ENCODE measurements at places on chromosomes 13 and 19.

GRCh38 chr13:39322836-39323585 lies 280.0 kb downstream of the LHFPL6 start:
- DNase-seq, result no peak

- DNase-seq, result no peak
These were observed 33.4 kb downstream of the ZNF331 start for GRCh38 chr19:53571339-53571738.

DNA sequence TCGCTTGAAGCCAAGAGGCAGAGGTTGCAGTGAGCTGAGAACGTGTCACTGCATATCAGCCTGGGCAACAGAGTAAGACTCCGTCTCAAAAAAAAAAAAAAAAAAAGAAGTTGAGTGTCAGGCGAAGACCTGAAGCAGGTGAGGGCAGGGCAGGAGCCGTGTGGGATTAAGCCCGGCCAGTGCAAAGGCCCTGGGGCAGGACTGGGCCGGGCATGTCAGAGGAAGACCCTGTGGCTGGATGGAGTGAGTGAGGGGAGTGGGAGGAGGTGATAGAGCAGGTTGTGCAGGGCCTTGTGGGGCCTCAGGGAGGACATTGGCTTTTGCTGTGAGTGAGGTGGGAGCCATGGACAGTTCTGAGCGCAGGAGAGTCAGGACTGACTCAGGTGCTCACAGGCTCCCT lies 47.9 kb downstream of the TMED1 start:
- no peak for DNase-seq

DNA sequence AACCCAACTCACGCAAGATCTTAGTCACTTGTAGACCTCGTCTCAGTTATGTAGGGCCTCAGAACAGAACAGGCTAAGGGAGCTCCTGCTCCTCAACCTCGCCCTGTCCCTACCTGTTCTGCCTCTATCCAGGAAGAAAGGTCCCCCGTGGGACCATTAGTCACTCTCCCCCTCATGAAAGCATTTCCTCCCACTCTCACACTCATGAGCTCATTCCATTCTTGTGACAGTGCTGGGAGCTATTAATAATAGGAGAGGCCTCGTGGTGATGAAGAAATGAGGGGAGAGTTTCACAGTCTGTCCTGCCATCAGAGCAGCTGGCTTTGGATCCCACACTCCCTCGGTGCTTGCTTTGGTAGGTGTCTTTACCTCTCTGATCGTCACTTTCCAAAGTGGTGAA lies 10.2 kb downstream of the PPP2R1A start:
- no peak for DNase-seq

DNA sequence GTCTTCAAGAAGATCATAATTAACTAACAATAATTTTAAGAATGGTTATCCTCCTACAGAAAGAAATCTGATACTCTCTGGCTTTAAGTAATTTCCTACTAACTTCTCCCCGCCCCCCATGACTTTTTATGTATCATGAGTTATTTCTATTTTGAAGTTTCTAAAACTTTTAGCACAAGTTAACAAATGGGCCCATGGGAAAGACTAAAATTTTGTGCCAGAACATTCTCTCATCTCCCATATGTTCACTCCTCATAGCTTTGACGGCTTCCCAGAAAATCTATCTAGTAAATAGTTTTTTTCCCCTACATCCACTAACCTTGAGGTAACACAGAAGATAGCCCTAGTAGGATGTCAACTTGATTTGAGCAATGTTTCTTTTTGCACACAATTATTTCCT lies 148.3 kb downstream of the POSTN start:
- DNase-seq, result no peak

DNA sequence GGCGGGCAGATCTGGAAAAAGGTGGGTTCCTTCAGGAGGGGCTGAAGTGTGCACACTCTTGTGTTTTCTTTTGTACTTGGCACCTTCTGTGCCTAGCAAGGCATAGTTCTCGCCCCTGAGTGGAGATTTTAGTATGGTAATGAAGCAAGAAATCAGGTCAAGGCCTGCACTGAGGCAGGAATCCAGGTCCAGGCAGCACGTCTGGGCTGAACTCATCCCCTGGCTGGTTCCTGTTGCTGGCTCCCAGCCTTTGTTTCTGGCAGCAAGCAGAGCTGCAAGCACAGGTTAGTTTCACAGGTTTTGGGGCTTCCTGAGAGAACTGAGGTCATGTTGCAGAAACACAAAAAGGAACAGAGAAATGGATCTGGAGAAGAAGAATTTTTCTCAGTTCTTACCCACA lies 21.2 kb downstream of the SIGLEC7 start:
- DNase-seq, result no peak

DNA sequence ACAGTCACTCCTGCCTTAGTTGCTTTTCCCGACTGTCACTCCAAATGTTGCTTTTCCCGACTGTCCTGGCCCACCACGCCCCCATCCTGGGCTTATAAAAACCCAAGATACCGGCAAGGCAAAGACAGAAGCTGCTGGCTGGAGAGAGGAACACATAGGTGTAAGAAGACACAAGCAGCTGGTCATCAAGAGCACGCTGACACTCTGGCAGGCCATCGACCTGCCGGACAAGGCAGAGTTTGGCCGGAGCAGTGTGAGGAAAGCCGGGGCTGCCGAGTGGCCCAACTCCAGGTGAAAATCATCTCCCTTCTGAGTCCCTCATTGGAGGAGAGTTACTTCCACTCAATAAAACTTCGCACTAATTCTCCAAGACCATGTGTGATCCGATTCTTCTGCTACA lies 349.5 kb downstream of the SLITRK1 start:
- DNase-seq, result no peak

- DNase-seq, result no peak
These were observed 119.7 kb upstream of the SPATA13 start for GRCh38 chr13:24040835-24041234.

DNA sequence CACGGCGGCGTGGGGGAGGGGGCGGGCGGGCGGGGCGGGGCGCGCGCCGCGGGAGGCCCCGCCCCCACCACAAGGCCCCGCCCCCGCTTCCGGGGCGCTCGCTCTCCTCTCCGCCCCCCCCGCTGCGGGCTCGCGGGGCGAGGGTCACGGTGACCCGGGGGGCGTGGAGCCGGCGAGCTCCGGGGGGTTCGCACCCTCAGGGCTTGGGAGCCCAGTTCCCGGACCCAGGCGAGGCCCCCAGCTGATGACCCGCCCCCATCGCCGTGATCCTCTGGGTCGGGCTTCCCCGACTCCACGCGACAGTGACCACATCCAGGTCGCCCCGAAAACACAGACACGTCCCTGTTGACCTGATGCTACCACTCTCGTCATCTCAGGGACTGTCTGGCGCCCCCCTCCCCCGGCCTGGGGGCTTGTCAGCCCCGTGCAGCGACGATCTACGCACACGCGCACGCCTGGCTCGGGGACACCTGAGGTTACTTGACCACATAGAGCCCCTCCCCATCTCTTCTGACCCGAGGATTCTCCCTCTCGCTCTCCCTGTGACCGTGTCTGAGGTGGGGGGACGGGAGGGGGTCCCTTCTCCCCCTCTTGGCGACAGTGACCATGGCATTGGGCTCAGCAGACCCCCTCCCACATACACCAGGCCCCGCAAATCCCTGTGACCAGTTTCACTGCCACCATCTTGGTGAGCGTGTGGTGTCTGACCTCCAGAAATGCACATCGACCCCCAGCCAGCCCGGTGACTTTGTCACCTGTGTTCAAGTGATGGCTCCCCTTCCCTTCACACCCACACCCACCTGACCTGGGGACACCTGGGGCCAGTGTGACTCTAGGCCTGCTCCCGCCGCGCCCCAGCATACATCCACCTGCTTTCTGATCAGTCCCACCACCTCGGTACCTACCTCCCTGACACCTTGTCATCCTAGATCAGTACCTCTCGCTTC lies 670 bp downstream of the MAP2K7 start:
- peak; percentile 36 for DNase-seq

DNA sequence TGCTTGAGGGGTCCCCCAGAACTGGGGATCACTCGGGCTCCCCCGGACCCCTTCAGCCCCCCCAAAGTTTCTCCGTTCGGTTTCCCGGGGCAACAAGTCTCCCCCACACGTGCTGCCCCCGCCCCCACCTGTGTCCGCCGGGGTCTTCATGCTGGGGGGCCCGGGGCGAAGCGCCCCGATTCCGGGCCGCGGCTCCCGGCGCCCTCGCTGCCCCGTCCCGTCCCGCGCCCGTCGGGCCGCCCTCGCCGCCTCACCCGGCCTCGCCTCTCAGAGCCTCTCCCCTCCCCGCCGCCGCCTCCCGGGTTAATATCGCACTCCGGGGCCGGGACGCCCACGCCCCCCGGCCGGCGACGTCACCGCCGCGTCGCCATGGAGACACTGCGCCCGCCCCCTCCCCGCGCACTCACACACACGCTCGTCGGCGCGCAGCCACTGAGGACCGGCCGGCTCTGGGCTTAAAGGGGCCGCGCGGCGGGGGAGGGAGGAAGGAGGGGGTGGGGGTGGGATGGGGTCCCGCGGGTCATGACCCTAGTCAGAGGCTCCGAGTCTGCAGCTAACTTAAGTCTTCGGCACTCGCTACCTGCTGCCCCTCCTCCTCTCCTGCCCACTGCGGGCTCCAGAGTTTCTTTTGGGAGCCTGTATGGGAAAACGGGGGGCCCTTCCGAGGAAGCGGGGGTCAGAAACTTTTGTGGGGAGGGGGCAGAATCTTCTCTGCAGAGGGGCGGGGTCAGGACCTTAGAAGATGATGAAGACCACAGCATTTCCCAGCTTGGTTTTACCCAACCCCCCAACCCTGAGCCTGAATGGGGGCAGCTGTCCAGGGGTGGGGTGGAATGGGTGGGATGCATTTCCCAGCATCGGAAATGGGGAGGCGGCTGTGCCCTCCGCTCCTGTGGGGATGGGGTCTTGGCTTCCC lies at the start of gene ERF:
Gene ERF, minus strand, starts transcription at position 279 of the 916 bp plus-strand sequence. Its CDS starts 129 bp downstream, at position 150.
- peak; percentile 99 for DNase-seq

DNA sequence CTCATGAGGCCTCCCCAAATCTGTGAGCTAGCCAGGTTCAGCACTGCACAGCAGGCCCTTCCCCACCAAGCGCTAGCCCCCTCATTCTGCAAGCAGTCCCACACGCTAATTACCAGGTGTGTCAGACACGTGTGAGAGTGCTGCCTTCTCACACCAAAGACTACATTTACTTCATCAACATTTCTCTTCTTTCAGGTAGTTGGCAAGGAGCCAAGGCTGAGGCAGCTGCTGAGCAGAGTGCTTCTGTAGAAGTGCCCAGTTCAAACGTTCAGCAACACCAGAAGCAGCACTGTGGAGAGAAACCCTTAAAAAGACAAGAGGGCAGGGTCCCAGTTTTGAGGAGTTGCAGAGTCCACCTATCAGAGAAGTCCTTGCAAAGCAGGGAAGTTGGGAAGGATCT lies 6.4 kb downstream of the ZNF773 start:
- no peak for DNase-seq

GRCh38 chr19:43596842-43597461 lies 557 bp downstream of the ZNF576 start:
- DNase-seq, result no peak

GRCh38 chr13:46615888-46616531 lies 63.0 kb downstream of the LRCH1 start:
- DNase-seq, result no peak

GRCh38 chr13:86922936-86923335 lies 748.2 kb upstream of the SLITRK5 start:
- DNase-seq, result no peak

GRCh38 chr19:35549174-35549788 lies 3.9 kb downstream of the TMEM147 start:
- DNase-seq, result peak; percentile 55

DNA sequence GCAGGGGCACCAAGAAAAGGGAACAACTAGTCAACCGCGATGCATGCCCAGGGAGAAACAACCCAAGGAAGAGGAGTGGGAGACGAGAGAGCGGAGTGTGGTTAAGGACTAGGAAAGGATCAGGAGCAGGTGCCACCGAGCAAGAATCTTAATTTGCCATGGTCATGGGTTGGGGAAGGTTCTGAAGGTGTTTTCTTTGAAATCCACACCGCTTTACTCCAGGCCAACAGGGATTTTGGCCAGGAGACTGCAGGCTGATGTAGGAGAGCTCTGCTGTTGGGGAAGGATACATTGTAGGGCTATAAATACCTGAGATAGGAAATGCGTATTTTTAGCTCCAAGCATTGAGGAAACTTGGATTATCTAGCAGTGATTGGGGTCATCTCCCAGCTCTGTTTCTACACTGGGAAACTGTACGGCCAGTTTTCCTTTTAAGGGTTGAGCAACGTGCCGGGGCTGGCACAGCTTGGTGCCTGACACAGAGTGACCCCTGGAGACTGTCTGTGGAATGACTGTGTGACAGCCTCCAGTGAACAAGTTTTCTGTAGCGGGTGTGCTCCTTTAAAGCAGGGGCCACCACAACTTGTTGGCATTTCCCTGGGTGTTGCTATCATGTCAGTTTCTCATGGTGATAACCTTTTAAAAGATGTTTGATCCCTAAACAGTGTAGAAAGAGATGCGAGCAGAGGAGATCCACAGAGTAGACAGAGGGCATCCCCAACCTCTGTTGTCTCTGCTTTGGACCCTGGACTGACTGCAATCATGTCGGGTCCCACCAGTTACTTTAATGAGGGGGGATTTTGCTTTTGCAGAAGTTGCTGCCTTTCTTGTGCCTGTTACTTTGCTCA lies 34.3 kb downstream of the ZNF536 start:
- DNase-seq, result no peak

DNA sequence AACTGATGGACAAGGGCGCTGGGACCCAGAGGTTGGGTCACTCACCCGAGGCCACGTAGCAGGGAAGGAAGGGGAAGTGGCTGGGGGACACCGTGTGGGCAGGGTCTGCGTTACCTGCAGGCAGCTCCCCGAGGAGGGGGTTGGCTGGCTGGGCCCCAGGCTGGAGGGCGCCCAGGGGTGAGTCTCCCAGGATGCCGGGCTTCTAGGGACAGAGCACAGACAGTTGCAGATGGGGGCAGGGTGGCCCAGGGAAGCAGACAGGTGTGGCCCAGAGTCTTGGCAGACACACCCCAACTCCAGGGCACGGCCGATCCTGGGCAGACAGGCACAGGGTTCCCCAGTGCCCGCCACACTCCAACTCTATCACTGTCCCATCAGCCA lies 5.6 kb upstream of the FDX2 start:
- no peak for DNase-seq

DNA sequence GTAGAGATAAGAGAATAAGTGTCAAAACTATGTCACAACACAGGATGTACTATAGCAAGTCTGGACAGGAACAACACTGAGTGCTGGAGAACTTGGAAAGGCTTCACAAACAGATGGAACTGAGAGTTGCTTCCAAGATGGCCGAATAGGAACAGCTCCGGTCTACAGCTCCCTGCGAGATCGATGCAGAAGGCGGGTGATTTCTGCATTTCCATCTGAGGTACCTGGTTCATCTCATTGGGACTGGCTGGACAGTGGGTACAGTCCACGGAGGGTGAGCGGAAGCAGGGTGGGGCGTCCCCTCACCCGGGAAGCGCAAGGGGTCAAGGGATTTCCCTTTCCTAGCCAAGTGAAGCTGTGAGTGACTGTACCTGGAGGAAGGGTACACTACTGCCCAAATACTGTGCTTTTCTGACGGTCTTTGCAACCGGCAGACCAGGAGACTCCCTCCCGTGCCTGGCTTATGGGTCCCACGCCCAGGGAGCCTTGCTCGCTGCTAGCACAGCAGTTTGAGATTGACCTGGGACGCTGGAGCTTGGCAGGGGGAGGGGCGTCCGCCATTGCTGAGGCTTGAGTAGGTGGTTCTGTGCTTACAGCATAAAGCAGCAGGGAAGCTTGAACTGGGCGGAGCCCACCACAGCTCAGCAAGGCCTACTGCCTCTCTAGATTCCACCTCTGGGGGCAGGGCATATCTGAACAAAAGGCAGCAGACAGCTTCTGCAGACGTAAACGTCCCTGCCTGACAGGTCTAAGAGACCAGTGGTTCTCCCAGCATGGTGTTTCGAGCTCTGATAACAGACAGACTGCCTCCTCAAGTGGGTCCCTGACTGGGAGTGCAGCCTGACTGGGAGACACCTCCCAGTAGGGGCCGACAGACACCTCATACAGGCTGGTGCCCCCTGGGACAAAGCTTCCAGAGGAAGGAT lies 46.0 kb downstream of the USP12 start:
- peak; percentile 27 for DNase-seq

- DNase-seq, result no peak
These were observed 7.3 kb upstream of the INSR start for GRCh38 chr19:7301525-7301924.

Measured in upper lobe of left lung (tissue), 6 donors.